T-cell (primary cell): ENCODE measurements at places on chromosomes 6 and 20. TPM values are rescaled to one million over a fixed set of nuclear protein-coding genes. Genes with fewer than 3 reads are reported as not detected.

Gene TNF
- 13.8 TPM for total RNA-seq

Gene TSBP1
- total RNA-seq = not detected

Gene SOX18
- total RNA-seq = 0.56 TPM

Gene RAB44
- 0.35 TPM for total RNA-seq

DNA sequence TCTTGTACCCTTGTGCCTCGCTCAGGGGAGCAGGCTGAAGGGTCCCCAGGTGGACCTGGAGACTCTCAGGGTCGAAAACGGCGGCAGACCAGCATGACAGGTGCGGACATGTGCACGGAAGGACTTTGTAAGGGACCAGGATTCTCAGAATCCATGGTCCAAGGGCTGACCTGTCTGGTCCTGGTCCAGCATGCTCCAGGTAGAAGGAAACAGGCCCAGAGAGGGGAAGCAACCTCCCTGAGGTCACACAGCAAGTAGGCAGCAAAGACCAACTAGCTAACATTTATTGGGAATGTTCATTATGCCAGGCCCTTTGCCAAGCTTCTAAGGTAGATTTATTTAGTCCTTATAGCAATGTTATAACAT is 5.9 kb downstream of the CDKN1A start:
- DNase-seq = no peak

DNA sequence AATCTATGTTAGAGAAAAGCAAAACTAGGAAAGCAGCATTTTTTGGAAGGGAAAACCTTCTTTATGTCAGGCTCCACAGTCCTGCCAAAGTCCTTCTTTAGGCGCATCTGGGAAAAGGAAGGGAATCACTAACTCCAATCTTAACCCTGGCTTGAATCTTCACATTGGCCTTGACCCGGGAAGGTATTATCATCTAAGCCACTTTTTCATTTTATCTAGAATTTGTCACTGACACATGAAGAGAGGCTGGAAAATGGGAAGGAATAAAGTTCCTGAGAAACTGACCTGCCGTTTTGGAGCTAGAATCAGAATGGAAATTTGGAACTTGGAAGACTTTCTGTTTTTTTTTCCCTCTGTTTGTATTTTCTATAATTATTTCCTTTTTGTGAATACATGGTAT is 53.4 kb upstream of the UTRN start:
- no peak for DNase-seq

GRCh38 chr20:33348136-33348937 is 53.0 kb downstream of the CDK5RAP1 start:
- no peak for DNase-seq

- DNase-seq = no peak
These were observed 70.0 kb upstream of the SHLD1 start for GRCh38 chr20:5680192-5680591.

- peak; percentile 90 for DNase-seq
These were observed 32.1 kb downstream of the SUMO4 start for GRCh38 chr6:149431905-149432775.

DNA sequence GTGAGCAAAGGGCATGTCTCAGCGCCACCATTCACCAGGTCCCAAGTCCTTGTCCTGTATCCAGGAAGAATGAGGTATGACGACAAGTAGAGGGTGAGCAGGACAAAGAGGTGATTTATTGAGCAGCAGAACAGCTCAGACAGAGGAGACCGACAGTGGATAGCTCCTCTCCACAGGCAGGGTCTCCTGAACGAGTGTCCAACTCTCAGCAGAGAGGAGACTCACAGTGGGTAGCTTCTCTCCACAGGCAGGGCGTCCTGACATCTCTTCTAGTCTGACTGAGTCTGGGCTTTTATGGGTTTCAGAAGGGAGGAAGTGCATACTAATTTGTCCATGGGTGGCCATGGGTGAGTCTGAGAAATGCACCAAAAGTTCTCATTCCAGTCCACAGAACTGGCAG is 204.7 kb downstream of the ANKRD60 start:
- DNase-seq = no peak

DNA sequence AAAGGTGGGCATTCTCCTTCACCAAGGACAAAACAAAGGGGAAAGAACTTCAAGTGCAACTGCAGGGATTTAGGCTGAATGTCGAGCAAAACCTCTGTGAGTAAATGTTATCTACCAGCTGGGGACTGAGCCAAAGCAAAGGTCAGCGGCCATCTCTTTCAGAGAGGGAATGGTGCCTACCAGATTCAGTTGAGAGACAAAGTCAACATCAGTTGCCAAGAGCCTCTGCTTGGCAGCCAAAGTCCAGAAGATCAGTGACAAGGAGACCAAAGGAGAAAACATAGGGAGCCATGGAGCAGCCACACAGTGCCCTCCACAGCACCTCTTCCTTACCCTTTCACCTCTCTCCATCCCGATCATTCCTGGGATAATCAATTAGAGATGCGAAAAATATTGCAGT is 472.5 kb downstream of the KIF16B start:
- no peak for DNase-seq

GRCh38 chr20:51934301-51935002 is 132.1 kb upstream of the SALL4 start:
- DNase-seq = no peak

DNA sequence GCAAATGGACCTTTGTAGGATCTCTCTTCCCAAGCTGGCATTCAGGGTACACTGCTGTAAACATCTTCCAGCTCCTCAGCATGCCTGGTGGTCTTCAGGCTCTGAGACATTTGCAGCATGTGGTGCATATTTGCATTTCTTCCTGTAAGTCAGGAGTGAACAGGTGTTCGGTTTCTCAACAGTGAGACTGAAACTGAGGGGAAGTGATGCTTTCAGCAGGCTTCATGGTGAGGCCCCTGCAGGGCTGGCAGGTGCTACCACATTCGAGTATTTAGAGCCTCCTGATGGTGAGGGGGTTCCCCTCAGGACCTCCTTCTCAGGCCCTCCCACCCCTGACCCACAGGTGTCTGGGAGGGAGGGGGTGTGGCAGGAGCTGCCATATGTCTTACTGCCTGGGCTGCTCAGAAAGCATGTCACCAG is 15.1 kb downstream of the MYBL2 start:
- DNase-seq = no peak
